ENCODE measurements at places on chromosomes 7 and 10. TPM values are rescaled to one million over a fixed set of nuclear protein-coding genes. Genes with fewer than 3 reads are reported as not detected.
A peak's percentile ranks its signal among the peaks of the same experiment; 100 is the strongest.

DNA sequence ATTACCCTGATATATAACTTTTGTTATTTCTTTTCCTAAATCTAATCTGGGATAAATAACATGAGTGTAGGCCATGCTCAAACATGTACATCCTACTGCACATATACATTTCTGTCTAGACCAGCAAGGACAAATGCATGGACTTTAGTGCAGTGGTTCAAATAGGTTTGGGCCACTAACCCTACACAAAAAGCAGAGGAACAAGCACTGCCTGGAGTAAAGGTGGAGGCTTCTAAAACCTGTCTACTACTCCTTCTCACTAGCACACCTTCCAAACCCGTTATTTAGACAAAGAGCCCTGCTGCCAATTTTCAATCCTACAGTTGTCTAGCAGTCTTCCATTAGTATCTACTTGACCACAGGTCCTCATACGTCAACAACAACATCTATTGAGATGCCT lies 34.8 kb downstream of the SGCE start:
- H3K4me3 ChIP-seq, result no peak overlapping the region
- no peak for DNase-seq
- H3K4me1 ChIP-seq, result peaks cover 6% of the 10 kb centered on the region
- H3K27me3 ChIP-seq, result no peaks in the 10 kb centered on the region

- H3K27me3 ChIP-seq, result no peaks in the 10 kb centered on the region
- no peaks in the 10 kb centered on the region for H3K4me1 ChIP-seq
- DNase-seq, result no peak
- no peak overlapping the region for H3K4me3 ChIP-seq
Measured at GRCh38 chr7:20441991-20442441, 111.3 kb downstream of the ITGB8 start.

DNA sequence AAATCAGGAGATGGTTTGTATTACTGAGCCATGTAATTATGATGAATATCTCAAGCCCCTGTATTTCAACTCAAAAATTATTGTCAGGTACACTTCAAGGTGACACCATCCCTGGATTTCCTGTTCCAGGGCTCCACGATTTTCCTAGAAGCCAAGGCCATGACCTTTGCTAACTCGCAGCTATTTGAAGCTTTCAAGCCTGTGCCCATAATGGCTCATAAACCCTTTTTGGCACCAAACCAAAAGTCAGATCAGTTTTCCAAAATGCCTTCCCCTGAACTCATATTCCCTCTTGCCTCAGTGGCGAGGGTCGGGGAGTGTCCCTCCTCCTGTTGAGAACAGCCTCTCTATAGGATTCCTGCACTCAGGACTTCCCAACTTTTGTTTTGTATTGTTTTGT lies 70.8 kb downstream of the HIP1 start:
- DNase-seq, result no peak
- no peaks in the 10 kb centered on the region for H3K4me1 ChIP-seq
- H3K27ac ChIP-seq, result no peak overlapping the region
- H3K4me3 ChIP-seq, result no peak overlapping the region
- no peaks in the 10 kb centered on the region for H3K27me3 ChIP-seq

DNA sequence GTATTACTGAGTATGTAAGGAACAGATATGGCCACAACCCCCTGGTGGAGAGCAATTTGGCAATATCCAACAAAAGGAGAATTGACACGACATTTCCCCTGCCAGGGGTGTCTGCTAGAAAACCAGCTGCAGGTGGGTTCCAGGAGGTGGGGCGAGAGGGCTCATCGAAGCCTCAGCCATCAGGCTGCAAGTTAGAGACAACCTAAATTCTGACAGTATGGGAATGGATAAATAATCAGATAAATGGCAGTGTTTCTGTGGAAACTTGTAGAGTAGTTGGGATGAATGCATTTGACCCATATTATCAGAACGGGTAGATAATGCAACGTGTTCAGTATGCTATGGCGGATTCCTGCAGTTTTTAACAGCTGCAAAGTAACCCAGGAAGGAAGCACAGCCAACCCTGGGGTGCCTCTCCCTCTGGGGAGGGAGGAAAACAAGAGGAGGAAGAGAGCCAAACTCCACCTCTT lies 3.5 kb downstream of the TMEM273 start:
- no peaks in the 10 kb centered on the region for H3K4me1 ChIP-seq
- H3K27me3 ChIP-seq, result peaks cover 7% of the 10 kb centered on the region
- DNase-seq, result no peak

DNA sequence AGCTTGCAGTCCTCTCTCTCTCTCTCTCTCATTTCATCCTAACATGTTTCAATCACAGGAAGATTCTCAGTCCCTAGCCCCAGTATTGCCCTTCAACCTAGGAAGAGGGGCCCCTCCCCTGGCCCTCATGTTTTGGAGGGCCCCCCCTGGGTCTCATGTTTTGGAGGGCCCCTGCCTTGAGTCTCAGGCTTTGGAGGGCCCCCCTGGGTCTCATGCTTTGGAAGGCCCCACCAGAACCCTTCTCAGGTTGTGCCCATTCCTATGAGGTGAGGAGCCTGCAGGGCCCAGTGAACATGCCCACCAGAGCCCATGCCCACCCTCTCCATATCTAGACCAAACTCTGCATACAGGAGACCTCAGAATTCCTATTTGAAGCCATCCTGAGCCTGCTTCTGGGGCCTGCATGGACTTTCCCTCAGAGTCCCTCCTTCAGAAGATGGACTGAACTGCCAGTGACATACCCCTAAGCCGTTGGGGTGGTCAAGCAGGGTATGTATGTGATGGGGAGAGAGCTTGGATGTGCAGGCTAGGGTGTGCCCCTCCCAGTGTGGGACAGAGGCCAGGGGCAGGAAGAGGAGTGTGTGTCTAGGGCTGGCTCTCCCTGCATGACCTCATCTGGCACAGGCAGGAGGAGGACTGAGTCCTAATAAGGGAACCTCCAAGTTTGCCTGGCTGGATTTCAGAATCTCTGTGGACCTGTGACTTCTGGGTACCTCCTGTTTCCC lies 8.1 kb upstream of the VDAC2 start:
- no peaks in the 10 kb centered on the region for H3K36me3 ChIP-seq
- no peak for DNase-seq
- H3K27ac ChIP-seq, result peak overlapping the region; percentile 7
- no peaks in the 10 kb centered on the region for H3K27me3 ChIP-seq

DNA sequence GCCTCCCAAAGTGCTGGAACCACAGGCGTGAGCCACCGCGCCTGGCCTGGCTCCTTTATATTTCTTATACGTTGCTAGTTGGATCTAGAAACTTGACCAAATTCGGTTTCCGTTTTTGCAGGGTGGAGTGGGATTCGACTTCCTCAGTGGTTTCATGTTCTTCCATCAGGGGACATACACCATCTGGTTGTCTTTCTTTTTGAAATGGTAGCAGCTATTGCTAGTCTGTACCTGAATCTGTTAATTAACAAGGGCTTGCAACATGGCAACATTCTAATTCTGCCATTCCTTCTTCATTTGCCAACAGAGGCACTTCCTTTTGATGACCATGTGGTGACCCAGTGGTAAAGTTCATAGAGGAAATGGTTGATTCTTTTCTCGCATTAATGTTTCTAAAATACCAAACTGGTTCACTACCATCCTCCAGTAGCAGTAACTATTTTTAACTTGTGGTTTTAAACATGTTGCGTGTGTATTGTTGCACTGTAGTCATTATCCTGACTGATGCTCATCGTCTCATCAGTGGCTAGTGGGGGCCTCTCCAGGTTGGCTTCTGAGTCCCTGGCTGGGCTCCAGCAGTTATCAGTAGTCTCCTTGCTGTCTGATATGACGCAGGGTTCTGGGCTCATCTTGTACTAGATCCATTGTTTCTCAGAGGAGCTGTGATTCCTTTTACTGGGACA lies 159.2 kb downstream of the RGS10 start:
- no peaks in the 10 kb centered on the region for H3K27me3 ChIP-seq
- H3K36me3 ChIP-seq, result no peaks in the 10 kb centered on the region
- H3K27ac ChIP-seq, result no peak overlapping the region
- no peaks in the 10 kb centered on the region for H3K4me1 ChIP-seq
- no peak for DNase-seq

The PLXNA4 gene
- 0.09 TPM for polyA plus RNA-seq

DNA sequence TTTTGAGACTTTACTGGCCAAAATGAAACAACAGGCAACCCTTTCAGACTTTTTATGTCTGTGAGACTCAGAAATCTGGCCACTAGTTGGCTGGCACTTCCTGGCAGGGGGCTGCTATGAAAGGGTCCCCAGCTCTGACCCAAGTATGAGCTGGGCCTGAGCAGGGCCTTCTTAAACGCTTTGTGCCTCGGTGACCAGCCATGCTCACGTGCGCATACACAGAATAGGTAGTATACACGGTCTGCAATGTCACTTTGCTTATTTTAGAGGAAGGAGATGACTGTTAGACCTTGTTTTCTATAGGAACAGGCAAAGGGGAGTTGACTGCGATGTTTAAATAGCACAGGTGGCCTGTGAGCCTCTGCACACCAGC lies 129.6 kb downstream of the VIPR2 start:
- no peaks in the 10 kb centered on the region for H3K36me3 ChIP-seq
- H3K4me3 ChIP-seq, result no peak overlapping the region
- H3K4me1 ChIP-seq, result no peaks in the 10 kb centered on the region

The GPR26 gene
- not detected for polyA plus RNA-seq

The ZNF485 gene
- polyA plus RNA-seq, result 4.0 TPM

- H3K36me3 ChIP-seq, result no peaks in the 10 kb centered on the region
- no peaks in the 10 kb centered on the region for H3K4me1 ChIP-seq
- no peak overlapping the region for H3K4me3 ChIP-seq
- no peak overlapping the region for H3K27ac ChIP-seq
- H3K27me3 ChIP-seq, result no peaks in the 10 kb centered on the region
Measured at GRCh38 chr7:156479596-156479995, 161.0 kb upstream of the RNF32 start.

The CCDC3 gene
- polyA plus RNA-seq, result 0.25 TPM

DNA sequence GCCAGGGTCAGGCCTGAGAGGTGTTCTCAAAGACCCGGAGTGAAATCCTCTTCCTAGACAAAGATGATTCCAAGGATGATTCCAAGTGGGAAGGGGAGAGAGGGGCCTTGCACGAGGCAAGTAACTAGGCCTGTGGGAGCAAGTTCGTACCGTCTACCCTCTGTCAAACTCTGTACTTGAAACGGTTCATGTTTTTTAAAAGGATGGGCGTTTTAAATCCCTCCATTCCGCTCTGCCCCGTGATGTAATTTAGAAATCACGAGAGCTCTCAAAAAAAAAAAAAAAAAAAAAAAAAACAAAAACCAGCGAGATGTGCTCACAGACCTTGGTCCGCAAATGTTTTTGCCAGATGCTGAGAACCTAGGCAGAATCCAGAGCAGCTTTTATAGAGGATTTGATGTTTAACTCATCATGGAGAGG lies 114.7 kb upstream of the CARD11 start:
- H3K4me1 ChIP-seq, result peaks cover 4% of the 10 kb centered on the region
- no peak for DNase-seq
- H3K27ac ChIP-seq, result no peak overlapping the region
- H3K27me3 ChIP-seq, result peaks cover 2% of the 10 kb centered on the region

DNA sequence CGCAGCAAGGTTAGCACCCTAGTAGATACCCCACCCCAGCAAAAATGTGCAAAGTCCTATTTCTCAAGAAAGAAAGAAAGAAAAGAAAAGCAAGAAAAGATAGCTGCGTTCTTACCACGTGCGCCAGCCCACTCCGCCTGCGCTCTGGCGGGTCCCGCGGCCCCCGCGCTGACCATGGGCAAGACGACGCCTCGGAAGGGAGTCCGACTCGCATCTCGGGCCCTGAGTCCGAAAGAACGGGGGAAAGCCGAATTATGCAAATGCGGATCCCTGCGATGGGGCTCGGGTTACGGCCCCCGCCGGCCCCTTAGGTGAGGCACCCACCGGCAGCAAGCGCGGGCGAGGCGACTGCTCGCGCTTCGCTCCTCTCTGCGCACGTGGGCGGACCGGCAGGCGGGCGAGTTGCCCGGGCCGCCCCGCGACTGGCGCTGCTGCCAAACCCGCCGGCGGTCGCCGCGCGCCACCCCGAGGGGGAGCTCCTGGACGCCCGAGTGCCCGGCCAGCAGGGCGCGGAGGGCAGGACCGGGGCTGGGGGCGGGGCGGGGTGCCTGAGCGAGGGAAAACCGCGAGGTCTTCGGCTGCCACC lies 2.4 kb upstream of the EGR2 start:
- peaks cover 50% of the 10 kb centered on the region for H3K27me3 ChIP-seq
- DNase-seq, result no peak
- H3K4me3 ChIP-seq, result no peak overlapping the region

The TBC1D12 gene
- polyA plus RNA-seq, result 7.0 TPM

The OR2A5 gene
- not detected for polyA plus RNA-seq
